ENCODE measurements at places on chromosomes 2 and 18. TPM values are rescaled to one million over a fixed set of nuclear protein-coding genes. Genes with fewer than 3 reads are reported as not detected.
A peak's percentile ranks its signal among the peaks of the same experiment; 100 is the strongest.

GRCh38 chr18:8562070-8562469 is 47.2 kb upstream of the RAB12 start:
- no peak overlapping the region for H3K27ac ChIP-seq
- no peaks in the 10 kb centered on the region for H3K36me3 ChIP-seq
- H3K27me3 ChIP-seq = no peaks in the 10 kb centered on the region
- no peak for DNase-seq
- no peak overlapping the region for H3K4me3 ChIP-seq
- H3K4me1 ChIP-seq = no peaks in the 10 kb centered on the region

IL36B gene
- total RNA-seq = not detected

GRCh38 chr18:8142932-8143331 is 466.3 kb upstream of the RAB12 start:
- no peak overlapping the region for H3K27ac ChIP-seq
- no peaks in the 10 kb centered on the region for H3K36me3 ChIP-seq
- no peaks in the 10 kb centered on the region for H3K4me1 ChIP-seq
- no peak overlapping the region for H3K4me3 ChIP-seq

- peaks cover 23% of the 10 kb centered on the region for H3K4me1 ChIP-seq
- no peak overlapping the region for H3K4me3 ChIP-seq
- H3K27ac ChIP-seq = no peak overlapping the region
- DNase-seq = peak; percentile 67
Measured at GRCh38 chr2:9769171-9770005, 73.9 kb upstream of the TAF1B start.

ABCG5 gene
- not detected for total RNA-seq

GALNT3 gene
- total RNA-seq = 0.65 TPM

C2orf15 gene
- total RNA-seq = 5.6 TPM

DNA sequence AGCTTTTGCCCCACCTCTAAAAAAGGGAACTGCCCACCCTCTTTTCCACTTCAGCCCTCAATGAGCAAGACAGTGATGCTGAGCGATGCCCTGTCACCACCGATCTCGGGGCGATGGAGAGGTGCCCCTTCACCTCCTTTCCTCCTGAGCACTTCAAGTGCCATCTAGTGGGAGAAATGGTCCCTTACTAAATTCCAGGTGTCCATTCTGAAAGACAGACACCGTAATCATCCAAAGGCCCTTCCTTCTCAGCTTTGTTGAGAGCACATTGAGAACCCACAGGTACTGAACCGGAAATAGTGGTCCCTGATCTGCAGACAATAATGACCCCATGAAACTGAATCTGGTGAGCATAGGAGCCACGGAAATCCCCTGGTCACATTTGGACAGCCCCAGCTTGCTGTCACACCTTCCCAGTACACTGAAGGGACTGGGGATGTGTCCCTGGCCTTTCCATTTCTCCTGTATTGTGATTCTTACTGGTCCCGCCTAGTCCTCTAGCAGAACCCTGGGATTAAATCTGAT is 38.5 kb downstream of the KCTD18 start:
- H3K27me3 ChIP-seq = no peaks in the 10 kb centered on the region
- no peak overlapping the region for H3K4me3 ChIP-seq
- H3K27ac ChIP-seq = no peak overlapping the region
- H3K36me3 ChIP-seq = no peaks in the 10 kb centered on the region

MARS2 gene
- total RNA-seq = 5.7 TPM
